ENCODE measurements at places on chromosomes 6 and 20.

- no peak for DNase-seq
Observed at GRCh38 chr6:107699254-107699653, 124.9 kb downstream of the SCML4 start.

GRCh38 chr6:10315034-10315433, 99.8 kb downstream of the TFAP2A start:
- DNase-seq: no peak

GRCh38 chr6:508614-509013, 117.1 kb downstream of the IRF4 start:
- DNase-seq: no peak

DNA sequence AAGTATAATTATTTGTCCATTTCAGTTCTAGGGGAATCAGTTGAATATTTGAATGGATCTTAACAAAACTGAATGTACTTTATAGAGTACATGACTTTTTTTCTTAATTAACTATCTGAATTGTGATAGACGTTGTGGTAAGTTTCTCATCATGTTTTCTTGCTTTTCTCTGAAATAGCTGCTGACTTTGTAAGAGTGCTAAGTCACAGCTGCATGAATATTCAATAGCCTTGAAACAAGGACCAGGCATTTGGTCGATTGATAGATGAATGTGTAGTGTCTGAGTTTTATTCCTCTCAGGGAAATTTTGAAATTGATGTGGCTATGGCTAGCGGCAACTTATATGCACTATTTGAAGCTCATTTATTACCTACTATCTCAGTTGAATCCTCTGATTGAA, 56.0 kb downstream of the ADGRB3 start:
- DNase-seq: no peak

- no peak for DNase-seq
Observed at GRCh38 chr6:167031082-167031709, 32.0 kb downstream of the CEP43 start.

GRCh38 chr6:32191696-32192607, 491 bp downstream of the GPSM3 start:
- DNase-seq: no peak

DNA sequence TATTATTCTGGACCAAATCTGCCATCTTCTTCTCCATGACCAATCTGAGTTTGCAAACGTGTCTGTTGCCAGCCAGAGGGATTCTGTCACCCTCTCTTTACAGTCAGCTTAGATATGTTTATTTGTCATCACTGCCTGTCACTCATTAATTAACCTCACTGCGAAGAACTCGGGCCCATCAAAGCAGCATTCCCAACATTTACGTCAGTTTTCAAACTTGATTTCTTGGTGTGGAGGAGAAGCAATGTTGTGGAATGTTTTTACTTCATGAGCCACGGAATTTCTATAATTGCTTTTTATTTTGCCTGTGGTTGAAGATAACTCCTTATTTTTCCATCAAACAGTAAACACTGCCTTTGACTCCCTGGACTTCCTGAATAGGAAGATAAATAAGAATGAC, 91.8 kb upstream of the CNKSR3 start:
- DNase-seq: no peak

Measured in putamen (tissue), 1 donor.